ENCODE measurements at places on chromosomes 6 and 20.

GRCh38 chr6:22544476-22544875 is 24.9 kb upstream of the HDGFL1 start:
- DNase-seq = no peak

- no peak for DNase-seq
These were observed 13.3 kb upstream of the PTPN1 start for GRCh38 chr20:50496773-50497385.

DNA sequence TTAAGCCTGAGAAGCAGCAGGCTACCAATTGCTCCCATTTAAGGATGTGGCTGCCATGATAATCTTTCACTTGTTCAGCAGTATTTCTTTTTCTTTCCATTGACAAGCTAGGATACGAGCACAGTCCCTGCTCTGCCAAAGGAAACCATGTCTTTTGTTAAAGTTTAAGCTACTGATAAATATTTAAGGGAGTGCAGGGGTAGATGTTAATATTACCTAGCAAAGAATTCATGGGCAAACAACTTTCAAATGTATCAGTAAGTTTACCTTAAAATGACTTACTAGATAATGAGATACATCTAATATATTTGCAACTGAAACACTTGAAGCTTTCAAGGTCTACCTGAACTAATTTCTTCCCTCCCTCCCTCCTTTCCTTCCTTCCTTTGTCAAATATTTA is 77.3 kb downstream of the OPN5 start:
- DNase-seq = no peak

GRCh38 chr6:1600764-1601157 is 9.0 kb upstream of the FOXC1 start:
- no peak for DNase-seq

GRCh38 chr6:39731565-39731964 is 6.4 kb upstream of the KIF6 start:
- DNase-seq = no peak

- DNase-seq = no peak
These were observed 5.2 kb downstream of the INSM1 start for GRCh38 chr20:20373091-20373571.

DNA sequence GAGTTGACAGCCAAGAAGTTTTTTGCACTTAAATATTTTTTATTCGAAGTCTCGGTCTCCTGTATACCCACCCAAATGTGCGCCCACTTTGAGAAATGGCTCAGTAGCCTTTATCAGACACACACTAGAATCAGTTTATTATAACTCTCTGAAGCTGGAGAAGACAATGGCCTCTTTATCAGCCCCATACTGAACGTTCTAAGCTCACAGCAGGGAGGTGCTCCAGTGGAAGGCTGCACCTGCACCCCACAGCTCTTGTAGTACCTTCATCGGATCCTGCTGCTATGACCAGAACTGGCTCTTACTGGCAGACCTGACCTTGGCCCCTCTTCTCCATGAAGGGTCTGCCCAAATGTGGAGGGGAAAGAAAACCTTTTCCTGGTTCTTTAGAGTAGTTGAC is 165.0 kb upstream of the SCGN start:
- no peak for DNase-seq

- no peak for DNase-seq
These were observed 53.9 kb downstream of the AFG1L start for GRCh38 chr6:108348655-108349349.

DNA sequence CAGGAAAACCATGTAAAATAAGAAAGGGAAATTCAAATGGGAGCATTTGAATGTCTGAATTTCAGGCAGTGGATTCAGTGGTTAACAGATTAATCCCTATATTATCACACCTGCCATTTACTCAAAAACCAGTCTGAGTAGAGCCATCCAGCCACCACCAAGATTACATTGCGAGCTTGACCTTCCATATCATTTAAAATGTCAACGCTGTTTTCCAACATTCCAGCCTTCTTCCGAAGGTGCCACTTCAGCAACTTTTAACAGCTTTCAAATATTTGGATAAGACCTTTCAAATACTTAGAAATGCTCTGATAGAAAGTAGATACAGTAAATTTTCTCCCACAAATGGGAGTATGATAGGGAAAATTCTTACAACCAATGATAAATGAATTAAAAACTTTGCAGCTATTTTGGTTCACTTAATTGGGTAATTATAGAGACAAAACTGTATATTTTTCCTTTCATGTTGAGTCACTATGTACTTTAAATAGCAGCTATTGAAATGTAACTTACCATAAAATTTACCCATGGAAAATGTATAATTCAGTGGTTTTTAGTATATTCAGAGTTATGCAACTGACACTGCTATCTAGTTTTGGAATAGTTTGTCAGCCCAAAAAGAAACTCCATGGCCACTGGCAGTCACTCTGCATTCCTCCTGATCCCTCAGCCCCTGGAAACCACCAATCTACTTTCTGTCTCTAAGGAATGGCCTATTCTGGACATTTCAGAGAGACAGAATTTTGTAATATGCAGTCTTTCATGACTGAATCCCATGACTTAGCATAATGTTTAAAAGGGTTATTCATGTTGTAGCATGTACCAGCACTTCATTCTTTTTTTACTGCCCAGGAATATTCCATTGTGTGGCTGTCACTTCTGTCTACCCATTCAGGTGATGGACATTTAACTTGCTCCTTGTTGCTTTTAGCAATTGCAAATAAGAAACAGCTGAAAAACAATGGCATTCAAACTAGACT is 21.5 kb downstream of the EZR start:
- DNase-seq = peak; percentile 49

GRCh38 chr6:77425671-77426070 is 37.6 kb downstream of the HTR1B start:
- no peak for DNase-seq

GRCh38 chr6:107730106-107730505 is 94.0 kb downstream of the SCML4 start:
- peak; percentile 5 for DNase-seq

DNA sequence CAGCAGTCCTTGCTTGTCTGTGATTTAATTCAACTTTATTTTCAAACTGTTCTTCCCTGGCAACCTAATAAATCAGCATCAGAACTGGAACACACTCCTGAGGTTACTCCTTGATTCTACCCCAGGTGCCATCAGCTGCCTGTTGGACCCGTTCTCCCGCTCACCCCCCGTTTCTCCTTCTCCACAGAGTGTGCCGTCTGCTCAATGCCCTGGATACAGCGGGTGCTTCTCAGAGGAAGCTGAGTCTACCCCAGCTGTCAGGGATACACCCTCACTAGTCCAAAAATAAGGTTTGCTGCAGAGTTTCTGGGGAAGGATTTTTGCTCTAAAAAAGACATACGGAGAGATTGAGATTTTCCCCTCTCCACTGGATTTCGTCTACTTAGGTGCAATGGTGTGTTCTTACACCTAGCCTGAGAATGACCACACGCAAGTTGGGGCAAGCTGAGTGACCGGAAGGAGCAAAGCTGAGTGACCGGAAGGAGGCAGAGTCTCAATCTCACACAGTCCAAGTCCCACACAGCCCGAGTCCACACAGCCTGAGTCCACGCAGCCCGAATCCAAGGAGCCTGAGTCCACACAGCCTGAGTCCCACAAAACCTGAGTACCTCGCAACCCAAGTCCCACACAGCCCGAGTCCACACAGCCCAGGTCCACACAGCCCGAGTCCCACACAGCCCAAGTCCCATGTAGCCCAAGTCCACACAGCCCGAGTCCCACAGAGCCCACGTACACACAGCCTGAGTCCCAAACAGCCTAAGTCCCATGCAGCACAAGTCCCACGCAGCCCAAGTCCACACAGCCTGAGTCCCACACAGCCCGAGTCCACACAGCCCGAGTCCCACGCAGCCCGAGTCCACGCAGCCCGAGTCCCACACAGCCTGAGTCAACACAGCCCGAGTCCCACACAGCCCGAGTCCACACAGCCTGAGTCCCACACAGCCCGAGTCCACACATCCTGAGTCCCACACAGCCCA is 58.6 kb upstream of the DACT2 start:
- DNase-seq = no peak

DNA sequence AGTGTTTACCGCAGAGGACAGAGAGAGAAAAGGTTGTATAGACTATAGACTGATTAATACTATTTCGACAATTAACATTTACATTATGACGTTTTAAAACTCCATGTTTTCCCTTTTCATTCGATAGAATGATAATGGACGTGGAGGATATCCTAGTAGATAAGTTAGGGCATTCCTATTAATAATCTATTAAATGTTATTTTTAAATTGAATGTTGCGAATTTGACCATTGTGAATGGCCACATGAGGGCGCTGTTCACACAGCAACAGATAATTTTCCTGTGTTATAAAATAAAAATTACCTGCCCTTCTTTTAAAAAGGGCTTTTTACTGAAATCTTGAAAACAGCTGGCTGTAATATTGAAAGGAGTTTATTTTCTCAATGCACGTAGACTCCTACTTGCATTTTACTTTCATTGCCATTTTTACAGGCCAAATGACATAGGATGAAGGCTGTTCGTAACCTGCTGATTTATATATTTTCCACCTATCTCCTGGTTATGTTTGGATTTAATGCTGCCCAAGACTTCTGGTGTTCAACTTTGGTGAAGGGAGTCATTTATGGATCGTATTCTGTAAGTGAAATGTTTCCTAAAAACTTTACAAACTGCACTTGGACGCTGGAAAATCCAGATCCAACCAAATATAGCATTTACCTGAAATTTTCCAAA is 3.3 kb downstream of the ADGRB3 start:
- DNase-seq = peak; percentile 53

- DNase-seq = no peak
These were observed 24.8 kb downstream of the RNF146 start for GRCh38 chr6:127291495-127291894.

- DNase-seq = no peak
These were observed 10.4 kb downstream of the ZNF831 start for GRCh38 chr20:59173938-59174491.

DNA sequence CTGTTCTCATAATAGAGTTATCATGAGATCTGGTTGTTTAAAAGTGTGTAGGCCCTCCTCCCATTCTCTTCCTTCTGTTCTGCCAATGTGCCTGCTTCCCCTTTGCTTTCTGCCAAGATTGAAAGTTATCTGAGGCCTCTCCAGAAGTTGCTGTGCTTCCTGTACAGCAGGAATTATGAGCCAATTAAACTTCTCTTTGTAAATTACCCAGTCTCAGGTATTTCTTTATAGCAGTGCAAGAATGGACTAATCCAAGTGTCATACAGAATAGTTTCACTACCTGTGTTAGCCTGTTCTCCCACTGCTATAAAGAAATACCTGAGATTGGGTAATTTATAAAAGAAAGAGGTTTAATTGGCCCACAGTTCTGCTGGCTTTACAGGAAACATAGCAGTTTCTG is 100.0 kb downstream of the CD24 start:
- no peak for DNase-seq

DNA sequence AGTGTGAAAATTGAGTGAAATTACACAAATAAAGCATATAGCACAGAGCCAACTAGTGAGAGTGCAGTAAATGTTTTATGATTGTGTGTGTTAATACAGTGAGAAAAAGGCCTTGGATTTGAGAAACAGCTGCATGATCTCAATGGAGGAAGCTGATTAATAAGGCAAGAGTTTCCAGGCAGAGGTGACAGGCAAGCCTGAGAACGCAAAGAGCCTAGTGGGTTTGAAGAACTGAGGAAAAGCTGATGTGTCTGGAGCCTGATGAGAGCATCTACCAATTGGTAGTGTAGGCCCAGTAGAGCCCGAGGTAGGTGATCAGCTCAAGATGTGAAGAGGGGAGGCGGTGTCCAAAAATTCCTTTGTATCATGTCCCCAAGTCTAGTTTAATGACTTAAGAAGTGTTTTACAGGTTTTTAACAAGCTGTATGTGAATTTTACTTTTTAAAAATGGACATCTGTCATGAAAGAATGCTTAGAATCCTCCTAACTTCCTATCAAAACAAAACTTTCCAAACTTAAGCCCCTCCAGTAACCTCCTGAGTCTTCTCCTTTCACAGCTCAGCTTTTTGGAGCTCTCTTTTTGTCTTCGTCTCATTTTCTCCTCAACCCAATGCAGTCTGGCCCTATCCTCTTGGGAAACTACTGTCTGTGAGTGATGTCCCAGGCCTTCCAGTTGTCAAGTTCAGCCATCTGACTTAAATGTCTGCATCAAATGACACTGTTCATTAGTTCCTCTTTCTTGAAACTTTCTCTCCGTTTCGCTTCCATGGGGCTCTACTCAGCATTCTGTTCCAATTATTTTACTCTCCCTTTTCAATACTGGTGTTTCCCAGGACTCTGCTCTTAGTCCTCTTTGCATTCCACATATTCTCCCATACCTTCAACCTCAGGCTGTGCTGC is 1.2 kb downstream of the CDC40 start:
- DNase-seq = peak; percentile 15

DNA sequence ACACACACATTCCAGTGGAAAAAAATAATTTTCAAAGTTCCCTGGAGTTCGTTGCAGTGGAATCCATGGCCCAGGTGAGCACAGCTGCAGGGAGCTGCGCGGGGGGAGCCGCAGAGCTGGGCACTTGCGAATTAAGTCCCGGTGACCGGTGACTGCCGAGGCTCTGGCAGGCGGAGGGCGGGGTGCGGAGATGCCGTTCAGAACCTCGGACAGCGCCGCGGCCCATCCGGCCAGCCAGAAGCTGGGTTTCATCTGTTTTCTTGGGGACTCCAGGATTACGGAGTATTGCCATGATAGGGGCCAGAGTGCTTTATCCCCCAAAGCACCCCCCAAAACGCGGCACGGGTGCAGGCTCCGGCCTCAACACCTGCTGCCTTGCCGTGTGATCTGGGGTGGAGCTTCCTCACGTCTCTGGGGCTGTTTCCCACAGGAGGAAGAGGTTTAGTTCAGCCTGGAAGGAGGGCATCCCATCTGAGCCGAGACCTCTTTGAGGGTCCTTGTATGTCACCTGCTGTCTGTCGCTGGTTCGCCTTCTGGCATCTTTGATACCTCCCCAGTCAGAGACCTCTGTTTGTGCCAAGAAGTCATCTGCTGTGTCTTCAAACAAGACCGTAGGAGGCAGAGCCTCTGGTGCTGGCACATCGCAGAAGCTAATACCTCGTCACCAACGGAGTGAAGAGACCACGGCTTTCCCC is 99.4 kb downstream of the YTHDF1 start:
- peak; percentile 56 for DNase-seq

GRCh38 chr6:39156801-39157200 is 41.8 kb upstream of the SAYSD1 start:
- no peak for DNase-seq

GRCh38 chr6:114085211-114085610 is 114.3 kb upstream of the HDAC2 start:
- DNase-seq = no peak

- no peak for DNase-seq
These were observed 456.7 kb downstream of the NKAIN2 start for GRCh38 chr6:124260337-124260736.

DNA sequence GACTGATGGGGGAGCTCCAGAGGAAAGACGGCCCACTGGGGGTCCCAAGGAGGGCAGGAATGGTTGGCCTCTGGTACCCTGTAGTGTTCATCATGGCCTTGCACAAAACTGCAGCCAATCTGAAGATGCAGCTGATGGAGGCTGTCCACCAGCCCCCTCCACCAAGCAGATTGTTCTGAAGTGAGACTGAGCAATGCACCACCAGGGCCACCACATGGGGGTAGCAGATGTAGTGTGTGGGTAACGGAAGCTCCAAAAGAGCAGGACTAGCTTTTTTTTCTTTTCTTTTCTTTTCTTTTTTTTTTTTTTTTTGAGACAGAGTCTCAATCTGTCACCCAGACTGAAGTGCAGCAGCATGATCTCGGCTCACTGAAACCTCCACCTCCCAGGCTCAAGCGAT is 181.0 kb upstream of the MYLIP start:
- no peak for DNase-seq

- DNase-seq = no peak
These were observed 288.9 kb upstream of the CDH4 start for GRCh38 chr20:60963146-60963545.

Data from lung (tissue), 17 donors.